ENCODE measurements at places on chromosomes 12 and 14. TPM values are rescaled to one million over a fixed set of nuclear protein-coding genes. Genes with fewer than 3 reads are reported as not detected.

GRCh38 chr14:55404173-55404854 lies 7.3 kb downstream of the ATG14 start:
- peaks cover under 1% of the 10 kb centered on the region for H3K4me1 ChIP-seq
- no peak overlapping the region for H3K4me3 ChIP-seq
- no peaks in the 10 kb centered on the region for H3K27me3 ChIP-seq
- DNase-seq = no peak

DNA sequence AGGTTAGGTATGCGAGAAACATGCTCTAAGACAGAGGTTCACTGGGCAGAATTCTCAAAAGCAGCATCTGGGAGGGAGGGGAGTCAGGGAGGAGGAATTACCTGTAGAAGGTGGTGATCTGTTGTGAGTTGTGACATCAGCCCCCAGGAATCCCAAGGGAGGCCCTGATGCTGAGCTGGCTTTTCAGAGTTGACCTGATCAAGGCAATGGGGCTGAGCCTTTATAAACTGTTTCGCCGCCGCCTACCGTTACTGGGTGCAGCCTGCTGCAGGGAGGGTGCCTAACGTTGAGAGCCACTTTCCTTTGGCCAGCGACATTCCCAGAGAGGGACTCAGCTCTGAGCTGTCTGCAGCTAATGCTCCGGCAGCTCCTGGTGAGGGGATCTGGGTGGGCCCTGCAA lies 257.9 kb upstream of the TMEM132C start:
- H3K36me3 ChIP-seq = no peaks in the 10 kb centered on the region
- H3K27ac ChIP-seq = no peak overlapping the region
- no peaks in the 10 kb centered on the region for H3K4me1 ChIP-seq
- no peaks in the 10 kb centered on the region for H3K27me3 ChIP-seq
- DNase-seq = no peak

DNA sequence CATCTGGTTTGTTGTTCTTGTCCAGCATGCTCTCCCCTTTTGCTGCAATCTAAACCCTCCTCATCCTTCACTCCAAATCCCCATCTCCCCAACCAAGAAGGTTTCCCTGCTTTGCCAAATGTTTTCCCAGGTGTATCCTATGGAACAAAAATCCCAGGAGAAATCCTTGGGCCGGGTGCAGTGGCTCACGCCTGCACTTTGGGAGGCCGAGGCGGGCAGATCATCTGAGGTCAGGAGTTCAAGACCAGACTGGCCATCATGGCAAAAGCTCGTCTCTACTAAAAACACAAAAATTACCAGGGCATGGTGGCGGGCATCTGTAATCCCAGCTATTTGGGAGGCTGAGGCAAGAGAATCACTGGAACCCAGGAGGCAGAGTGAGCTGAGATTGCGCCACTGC lies 5.0 kb downstream of the KSR2 start:
- H3K27ac ChIP-seq = no peak overlapping the region
- no peaks in the 10 kb centered on the region for H3K36me3 ChIP-seq
- peaks cover 14% of the 10 kb centered on the region for H3K27me3 ChIP-seq
- H3K4me1 ChIP-seq = peaks cover 4% of the 10 kb centered on the region
- no peak overlapping the region for H3K4me3 ChIP-seq

Gene PLEK2
- 2.3 TPM for total RNA-seq

Gene DICER1
- 66.4 TPM for total RNA-seq

- no peaks in the 10 kb centered on the region for H3K36me3 ChIP-seq
- H3K27me3 ChIP-seq = peaks cover 17% of the 10 kb centered on the region
- H3K4me1 ChIP-seq = no peaks in the 10 kb centered on the region
- no peak overlapping the region for H3K27ac ChIP-seq
Measured at GRCh38 chr12:114006482-114007425, 40.6 kb upstream of the RBM19 start.

DNA sequence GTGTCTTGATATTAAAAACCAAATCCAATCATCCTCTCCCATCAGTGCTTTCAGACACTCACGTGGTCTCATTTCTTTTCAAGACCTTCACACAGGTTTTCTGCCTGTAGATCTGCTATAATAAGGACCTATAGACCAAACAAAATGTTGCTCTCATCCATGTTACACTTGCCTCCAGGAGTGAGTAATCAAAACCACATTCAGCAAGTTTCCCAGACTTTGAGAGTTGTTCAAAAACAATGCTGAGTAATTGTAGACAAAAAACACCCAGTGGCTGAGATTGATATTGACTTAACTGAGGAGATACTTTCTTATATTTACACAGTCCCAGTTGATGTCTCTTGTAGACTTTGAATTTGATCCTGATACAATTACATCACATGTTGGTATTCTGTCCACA lies 383.1 kb downstream of the TMEM132D start:
- no peaks in the 10 kb centered on the region for H3K36me3 ChIP-seq
- H3K27me3 ChIP-seq = no peaks in the 10 kb centered on the region
- H3K4me1 ChIP-seq = no peaks in the 10 kb centered on the region
- H3K27ac ChIP-seq = no peak overlapping the region
- no peak overlapping the region for H3K4me3 ChIP-seq

DNA sequence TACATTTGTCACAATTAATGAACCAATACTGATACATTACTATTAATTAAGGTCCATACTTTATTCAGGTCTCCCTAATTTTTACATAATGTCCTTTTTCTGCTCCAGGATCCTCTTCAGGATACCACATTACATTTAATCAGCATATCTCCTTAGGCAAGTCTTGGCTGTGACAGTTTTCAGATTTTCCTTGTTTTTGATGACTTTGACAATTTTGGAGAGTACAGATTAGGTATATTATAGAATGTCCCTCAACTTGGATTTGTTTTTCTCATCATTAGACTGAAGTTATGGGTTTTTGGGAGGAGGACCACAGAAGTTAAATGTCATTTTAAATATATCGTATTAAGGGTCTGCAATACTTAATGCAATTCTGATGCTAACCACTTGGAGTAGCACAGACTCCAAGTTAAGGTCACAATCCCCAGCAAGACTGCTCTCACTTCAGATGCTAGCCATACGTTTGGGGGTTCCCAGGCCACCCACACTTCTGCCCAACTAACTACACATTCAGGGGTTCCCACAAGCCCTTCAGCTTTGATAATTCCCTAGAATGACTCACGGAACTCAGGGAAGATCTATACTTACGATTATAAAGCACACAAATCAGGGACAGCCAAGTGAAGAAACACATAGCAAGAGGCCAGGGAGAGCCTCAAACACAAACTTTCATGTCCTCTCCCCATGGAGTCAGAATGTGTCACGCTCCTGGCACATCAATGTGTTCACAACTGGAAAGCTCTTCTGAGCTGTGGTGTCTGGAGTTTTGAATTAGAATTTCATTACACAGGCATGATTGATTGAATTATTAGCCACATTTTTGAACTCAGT lies 17.0 kb upstream of the NUBPL start:
- no peak for DNase-seq
- H3K27me3 ChIP-seq = no peaks in the 10 kb centered on the region

Gene BEST3
- total RNA-seq = not detected

GRCh38 chr14:44383636-44384035 lies 123.4 kb downstream of the FSCB start:
- no peaks in the 10 kb centered on the region for H3K4me1 ChIP-seq
- H3K27me3 ChIP-seq = no peaks in the 10 kb centered on the region
- no peak overlapping the region for H3K4me3 ChIP-seq
- DNase-seq = no peak

DNA sequence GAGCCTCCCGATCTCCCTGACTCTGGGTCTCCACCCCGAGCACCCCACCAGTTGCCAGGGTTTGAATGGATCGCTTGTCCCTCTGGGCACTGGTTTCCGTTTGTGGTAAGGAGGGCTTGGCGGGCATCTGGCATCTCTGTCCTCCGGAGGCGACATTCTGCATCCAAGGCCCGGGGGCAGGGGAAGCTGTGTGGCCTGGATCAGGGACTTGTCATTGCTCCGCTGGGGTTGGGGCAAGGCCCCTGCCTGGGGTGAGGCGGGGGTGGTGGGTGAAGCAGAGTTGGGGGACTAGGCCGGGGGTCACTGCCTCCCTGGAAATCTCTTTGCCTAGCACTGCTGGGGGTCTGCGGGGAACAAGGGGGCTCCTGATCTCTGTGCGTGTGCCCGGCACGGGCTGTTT lies 30.2 kb downstream of the KIF26A start:
- no peak overlapping the region for H3K27ac ChIP-seq
- no peaks in the 10 kb centered on the region for H3K36me3 ChIP-seq
- no peak overlapping the region for H3K4me3 ChIP-seq
- peaks cover 8% of the 10 kb centered on the region for H3K4me1 ChIP-seq
- no peak for DNase-seq

Gene GPR84
- total RNA-seq = 0.65 TPM

Gene DPY19L2
- 3.2 TPM for total RNA-seq

Gene PLCZ1
- total RNA-seq = not detected

Gene MIP
- total RNA-seq = not detected

GRCh38 chr12:113391650-113392337 lies 11.9 kb downstream of the SDS start:
- no peaks in the 10 kb centered on the region for H3K4me1 ChIP-seq
- H3K36me3 ChIP-seq = peaks cover 31% of the 10 kb centered on the region
- H3K4me3 ChIP-seq = no peak overlapping the region
- no peak for DNase-seq
- H3K27me3 ChIP-seq = no peaks in the 10 kb centered on the region
- H3K27ac ChIP-seq = no peak overlapping the region

Gene KRT79
- 3.9 TPM for total RNA-seq

DNA sequence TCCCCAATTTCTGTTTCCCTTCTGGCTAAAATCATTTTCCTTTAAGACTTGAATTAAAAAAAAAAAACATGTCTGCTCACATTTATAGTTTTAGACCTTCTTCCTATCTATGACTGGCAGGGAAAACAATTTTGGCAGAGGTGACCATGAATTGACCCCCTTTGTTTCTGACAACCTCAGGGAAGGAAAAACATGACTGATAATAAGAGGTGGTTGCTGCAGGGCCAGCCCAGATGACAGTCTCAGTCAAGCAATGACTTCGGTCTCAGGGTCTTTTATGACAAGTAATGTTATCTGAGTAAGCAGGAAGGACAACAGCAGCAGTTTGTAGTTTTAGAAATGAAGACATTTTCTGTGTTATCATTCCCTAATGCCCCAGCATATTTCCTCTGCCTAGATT lies 430.9 kb downstream of the LRIG3 start:
- H3K27me3 ChIP-seq = no peaks in the 10 kb centered on the region
- no peak overlapping the region for H3K4me3 ChIP-seq
- DNase-seq = no peak
- no peak overlapping the region for H3K27ac ChIP-seq

GRCh38 chr12:26162905-26163304 lies 32.5 kb upstream of the SSPN start:
- no peak overlapping the region for H3K27ac ChIP-seq
- no peaks in the 10 kb centered on the region for H3K4me1 ChIP-seq
- no peaks in the 10 kb centered on the region for H3K27me3 ChIP-seq
- no peak overlapping the region for H3K4me3 ChIP-seq
- no peak for DNase-seq

Gene PHETA1
- total RNA-seq = 20.5 TPM

Gene TBX5
- 15.7 TPM for total RNA-seq

DNA sequence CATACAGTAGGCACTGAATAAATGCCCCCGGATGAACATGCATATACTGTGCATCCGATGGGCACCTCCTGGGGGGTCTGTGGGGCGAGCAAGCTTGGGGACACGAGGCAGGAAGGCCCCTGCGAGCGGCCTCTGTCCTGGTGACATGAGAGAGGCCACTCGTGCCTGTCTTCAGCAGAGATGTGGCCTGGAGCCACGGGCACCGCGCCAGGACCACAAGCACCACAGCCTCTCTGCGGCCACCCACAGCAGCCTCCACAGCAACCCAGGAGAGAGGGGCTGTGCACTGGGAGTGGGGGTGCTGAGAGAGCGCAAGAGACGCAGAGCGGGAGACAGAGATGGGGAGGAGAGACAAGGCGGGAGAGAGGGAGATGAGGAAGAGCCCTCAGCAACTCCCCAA lies 118.5 kb downstream of the RFLNA start:
- no peak for DNase-seq
- H3K27me3 ChIP-seq = no peaks in the 10 kb centered on the region
- peaks cover 28% of the 10 kb centered on the region for H3K4me1 ChIP-seq

GRCh38 chr14:29454026-29454693 lies 473.5 kb downstream of the PRKD1 start:
- no peaks in the 10 kb centered on the region for H3K36me3 ChIP-seq
- no peaks in the 10 kb centered on the region for H3K4me1 ChIP-seq
- H3K4me3 ChIP-seq = no peak overlapping the region

DNA sequence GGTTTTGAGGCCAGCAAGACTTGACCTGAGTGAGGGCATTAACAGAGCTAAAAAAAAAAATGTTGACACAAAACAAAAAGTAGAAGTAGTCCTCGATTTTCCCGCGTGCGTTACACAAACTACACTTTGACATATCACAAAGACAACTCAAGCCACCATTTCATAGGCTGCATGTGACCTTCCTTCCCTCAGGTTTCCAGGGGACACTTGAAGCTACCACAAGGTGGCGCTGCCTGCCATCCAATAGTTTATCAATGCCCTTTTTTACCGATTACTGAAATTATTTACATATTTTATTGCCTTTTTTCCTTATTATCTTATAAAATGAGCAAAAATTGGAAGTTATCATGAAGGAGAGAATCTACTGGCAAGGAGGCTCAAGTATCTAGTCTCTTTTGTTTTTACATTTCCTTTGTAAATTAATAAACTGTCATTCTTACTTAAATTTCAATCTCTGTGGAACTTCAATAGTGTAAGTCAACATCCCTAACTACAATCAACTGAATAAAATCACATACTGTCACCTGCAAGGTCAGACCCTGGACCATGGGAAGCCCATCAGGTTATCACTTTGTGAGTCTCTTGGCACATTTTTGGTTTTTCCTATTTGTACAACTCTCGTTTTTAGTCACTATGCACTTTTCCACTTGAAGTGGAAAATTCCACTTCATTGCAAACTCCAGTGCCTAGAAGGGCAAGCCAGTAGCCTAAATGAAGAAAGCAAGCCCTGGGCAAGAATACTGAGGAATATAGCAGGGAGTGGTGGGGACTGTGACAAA lies 84.6 kb upstream of the CPSF6 start:
- H3K36me3 ChIP-seq = no peaks in the 10 kb centered on the region
- peaks cover 38% of the 10 kb centered on the region for H3K4me1 ChIP-seq
- H3K27ac ChIP-seq = no peak overlapping the region
- peak; percentile 73 for DNase-seq
- no peak overlapping the region for H3K4me3 ChIP-seq

DNA sequence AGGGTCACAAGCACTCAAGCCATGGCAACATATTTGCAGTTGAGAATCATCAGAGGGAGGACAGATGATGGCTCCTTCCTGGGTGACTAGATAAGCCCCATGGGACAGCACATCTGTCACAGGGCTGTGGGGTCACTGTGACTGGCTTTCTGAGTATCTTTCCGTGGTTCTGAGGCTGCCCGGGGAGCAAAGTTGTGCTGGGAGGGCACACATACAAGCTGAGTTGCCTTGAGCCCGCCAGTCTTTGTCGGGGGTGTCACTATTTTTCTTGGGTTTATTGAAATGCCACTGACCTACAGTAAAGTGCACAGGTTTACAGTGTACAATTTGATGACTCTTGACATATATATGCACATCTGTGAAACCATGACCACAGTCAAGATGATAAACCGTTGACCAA lies 17.2 kb upstream of the KIF26A start:
- no peak overlapping the region for H3K4me3 ChIP-seq
- H3K27ac ChIP-seq = no peak overlapping the region
- H3K4me1 ChIP-seq = no peaks in the 10 kb centered on the region
- no peak for DNase-seq
- H3K36me3 ChIP-seq = no peaks in the 10 kb centered on the region
- peaks cover 36% of the 10 kb centered on the region for H3K27me3 ChIP-seq

GRCh38 chr12:46490635-46491034 lies 118.1 kb upstream of the SLC38A2 start:
- H3K4me3 ChIP-seq = no peak overlapping the region
- H3K27me3 ChIP-seq = no peaks in the 10 kb centered on the region
- no peaks in the 10 kb centered on the region for H3K36me3 ChIP-seq
- no peak for DNase-seq

- H3K27ac ChIP-seq = no peak overlapping the region
- H3K27me3 ChIP-seq = no peaks in the 10 kb centered on the region
- peaks cover 51% of the 10 kb centered on the region for H3K4me1 ChIP-seq
Measured at GRCh38 chr12:96220902-96221301, 26.7 kb downstream of the ELK3 start.

Measured in lower lobe of right lung (tissue), 2 donors.